Left ventricle myocardium inferior (tissue), 1 donor: ENCODE measurements at places on chromosomes 1 and 21. TPM values are rescaled to one million over a fixed set of nuclear protein-coding genes. Genes with fewer than 3 reads are reported as not detected.

DNA sequence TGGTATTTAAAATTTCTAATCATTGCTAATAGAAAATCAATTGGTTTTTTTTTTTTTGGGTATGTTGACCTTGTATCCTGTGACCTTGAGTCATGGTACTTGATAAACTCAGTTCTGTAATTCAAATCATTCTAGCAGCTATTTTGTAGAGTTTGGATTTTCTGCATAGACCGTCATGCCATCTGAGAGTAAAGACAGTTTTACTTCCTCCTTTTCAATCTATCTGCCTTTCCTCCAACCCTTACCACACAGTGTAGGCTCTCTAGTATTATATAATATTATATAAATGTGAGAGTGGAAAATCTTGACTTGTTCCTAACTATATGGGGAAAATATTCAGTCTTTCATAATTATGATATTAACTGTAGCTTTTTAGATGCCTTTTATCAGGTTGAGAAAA, 7.0 kb downstream of the TDRD5 start:
- DNase-seq, result no peak

DNA sequence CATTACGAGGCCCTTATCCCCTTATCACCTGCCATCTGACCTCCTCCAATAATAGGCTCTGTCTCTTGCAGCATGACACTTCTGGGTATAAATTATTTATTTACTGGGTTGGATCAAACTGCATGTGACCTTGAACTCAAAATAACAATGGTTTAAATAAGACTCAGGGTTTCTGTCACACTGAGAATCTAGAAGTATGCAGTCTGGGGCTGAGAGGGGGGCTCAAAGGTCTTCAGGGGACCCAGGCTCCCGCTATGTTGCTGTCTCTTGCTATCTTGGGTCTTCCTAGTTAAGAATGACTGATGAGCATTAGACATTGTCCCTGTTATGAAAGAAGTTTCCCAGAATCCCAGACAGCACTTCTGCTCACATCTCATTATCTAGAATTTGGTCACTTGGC, 133.5 kb downstream of the URB2 start:
- no peak for DNase-seq

DNA sequence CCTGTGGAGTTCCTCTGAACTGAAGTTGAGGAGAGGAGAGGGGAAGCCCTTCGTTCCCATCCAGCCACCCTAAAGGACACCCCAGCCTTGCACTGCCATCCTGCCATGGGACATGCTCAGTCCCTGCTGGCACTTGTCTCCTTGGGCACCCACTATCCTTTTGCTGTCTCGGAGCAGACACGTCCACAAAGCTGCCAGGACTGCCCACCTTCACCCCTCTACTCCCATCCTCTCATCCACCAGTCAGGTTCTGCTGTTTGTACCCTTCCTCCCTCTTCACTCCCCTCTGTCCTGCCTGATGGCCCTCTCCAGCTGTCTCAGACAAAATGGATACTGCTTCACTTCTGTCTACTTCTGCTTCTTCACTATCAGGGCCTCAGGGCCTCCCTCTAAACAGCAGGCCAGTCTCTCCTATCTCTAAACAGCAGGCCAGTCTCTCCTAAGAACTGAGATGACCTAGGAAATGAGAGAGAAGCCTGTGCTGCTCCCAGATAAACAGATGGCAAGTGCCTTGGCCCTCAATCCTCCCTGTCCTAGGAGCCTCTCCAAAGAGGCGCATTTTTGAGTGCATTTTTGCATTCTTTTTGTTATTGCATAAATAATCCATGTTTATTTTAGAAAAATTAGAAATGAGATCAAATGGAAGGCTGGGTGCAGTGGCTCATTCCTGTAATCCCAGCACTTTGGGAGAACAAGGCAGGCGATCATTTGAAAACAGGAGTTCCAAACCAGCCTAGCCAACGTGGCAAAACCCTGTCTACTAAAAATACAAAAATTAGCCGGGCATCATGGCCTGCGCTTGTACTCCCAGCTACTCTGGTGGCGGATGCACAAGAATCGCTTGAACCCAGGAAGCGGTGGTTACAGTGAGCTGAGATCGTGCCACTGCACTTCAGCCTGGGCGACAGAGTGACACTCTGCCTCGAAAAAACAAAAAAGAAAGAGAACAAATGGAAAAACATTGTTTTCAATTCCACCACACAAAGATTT, 4.4 kb upstream of the PYCR2 start:
- DNase-seq, result no peak

S100A7 gene
- not detected for total RNA-seq

LIN28A gene
- not detected for total RNA-seq

SDF4 gene
- total RNA-seq, result 114 TPM
